ENCODE measurements at places on chromosomes 1 and 21.

DNA sequence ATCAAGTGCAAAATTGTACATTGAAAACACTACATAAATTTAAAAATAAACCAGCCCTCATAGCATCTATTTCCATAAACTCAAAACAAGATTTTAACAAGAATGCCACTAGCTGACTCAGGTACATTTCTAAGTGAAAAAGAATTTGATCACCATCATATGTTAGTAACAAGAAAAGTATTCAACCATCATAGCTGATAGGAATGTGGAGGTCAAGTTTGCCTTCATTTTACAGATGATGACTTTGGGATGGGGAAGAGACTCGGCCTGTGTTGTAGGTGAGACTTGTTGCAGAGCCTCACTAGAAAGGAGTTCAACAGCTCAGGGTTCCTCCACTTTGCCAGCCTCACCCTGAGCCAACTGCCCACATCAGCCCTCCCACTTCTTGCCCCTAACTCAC, 318.8 kb upstream of the FAM78B start:
- no peak for DNase-seq

DNA sequence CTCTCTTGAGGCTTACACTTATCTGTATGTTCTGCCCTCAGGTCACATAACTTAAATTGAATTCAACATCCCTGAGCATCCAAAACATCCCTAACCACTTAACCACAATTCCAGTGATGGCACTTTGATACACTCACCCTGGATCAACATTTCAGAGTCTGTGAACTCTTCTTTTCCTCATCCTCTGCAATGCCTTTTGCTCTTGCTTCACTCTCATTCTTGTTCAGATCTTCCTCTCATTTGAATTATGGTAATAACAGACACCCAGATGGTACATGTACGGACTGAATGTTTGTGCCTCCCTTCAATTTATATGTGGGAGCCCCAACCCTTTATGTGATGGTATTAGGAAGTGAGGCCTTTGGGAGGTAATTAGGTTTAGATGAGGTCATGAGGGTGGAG, 33.4 kb downstream of the PTGER3 start:
- no peak for DNase-seq

- no peak for DNase-seq
Measured at GRCh38 chr1:76418531-76418930, 344.0 kb downstream of the ST6GALNAC3 start.

DNA sequence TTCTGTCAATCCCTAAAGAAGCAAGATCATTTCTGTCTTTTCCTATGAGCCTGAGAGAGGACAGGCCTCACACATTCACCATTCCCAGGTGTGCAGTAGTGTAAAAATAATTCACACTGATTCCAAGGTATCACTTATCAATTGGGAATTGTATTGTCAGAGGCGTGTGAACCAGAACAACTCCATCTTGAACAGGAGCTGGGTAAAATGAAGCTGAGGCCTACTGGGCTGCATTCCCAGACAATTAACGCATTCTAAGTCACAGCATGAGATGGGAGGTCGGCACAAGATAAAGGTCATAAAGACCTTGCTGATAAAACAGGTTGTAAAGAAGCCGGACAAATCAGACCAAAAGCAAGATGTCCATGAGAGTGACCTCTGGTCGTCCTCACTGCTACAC, 239.2 kb downstream of the SMYD3 start:
- no peak for DNase-seq

GRCh38 chr1:162548170-162548569, 13.4 kb upstream of the UAP1 start:
- no peak for DNase-seq

DNA sequence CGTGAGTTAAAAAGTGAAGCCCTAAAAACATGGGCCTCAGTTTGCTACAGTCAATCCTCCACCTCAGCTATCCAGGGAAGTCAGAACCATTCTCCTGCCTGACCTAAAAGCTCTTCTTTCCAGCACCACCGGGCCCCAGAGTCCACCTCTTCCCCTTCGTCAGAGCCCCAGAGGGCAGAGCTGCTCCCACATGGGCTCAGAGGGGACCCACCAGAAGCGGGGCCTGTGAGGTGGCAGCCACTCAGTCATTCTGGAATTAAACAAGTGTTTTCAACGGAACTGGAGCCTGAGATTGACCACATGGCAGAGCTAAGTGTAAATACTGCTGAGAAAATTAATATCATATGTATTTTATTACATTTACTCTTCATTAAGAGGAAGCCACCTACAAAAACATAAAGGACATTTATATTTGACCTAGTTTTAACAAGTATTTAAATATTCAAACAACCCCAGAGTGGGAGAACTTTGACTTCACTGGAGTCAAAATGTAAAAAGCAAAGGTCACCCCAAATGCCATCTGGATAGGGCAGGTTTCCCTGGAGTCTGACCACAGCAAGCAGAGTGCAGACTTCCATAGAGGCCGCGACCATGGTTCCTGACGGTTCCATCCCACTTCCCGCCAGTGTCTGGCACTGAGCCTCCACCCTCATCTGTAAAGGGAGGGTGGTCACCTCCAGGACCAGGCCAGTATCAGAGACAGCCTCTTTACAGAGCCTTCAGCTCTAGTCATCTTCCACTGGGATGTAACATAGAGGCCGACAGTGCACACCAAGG, 1.8 kb downstream of the SUMO3 start:
- no peak for DNase-seq

DNA sequence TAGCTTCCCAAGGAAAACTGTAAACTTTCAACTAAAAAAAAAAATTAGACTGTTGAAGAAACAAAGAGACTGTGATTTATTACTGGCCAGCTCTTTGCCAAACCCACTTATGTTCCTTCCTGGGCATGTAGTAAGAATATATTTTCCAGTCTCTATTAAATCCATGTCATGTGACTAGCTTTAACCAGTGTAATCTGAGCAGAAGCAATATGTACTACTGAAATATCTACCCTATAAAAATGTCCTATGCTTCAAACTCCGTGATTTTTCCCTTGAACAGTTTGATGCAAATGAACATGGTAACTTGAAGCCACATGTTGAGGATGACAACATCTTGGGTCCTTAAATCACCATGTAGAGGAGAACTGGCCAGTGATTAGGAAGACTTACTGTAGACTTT, 144.5 kb downstream of the NTMT2 start:
- no peak for DNase-seq

DNA sequence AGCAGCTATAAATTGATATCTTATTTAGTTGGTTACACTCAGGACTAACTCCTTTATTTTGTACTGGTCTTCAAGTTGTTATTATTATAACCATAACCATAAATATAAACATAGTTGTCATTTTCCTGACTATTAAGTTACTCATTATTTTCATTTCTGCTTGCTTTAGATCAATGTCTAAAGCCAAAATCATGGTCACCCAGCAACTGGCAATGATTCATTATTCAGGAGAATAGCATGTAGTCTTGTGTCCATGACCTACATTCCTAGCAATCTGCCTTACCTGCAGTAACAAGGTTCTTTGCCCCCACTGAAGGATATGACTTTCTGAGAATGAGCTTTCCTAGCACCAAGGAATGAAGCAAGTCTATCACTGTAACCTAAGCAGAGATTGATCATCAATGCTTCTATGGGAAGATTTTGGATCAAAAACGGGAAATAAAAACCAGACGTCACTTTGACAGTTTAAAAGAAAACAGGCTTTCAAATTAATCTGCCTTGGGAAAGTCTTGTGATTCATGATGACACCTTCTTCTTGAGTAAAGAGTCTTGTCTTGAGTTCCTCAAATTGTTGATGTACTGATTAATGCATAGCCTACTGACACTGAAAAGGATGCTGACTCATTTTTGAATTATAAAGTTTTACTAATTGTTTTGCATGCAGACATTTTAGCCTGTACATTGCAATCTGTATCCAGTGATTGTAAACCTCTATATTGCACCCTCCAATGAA, 203.3 kb upstream of the IVNS1ABP start:
- no peak for DNase-seq

- DNase-seq: no peak
Measured at GRCh38 chr1:113854234-113854633, 17.3 kb downstream of the PTPN22 start.

DNA sequence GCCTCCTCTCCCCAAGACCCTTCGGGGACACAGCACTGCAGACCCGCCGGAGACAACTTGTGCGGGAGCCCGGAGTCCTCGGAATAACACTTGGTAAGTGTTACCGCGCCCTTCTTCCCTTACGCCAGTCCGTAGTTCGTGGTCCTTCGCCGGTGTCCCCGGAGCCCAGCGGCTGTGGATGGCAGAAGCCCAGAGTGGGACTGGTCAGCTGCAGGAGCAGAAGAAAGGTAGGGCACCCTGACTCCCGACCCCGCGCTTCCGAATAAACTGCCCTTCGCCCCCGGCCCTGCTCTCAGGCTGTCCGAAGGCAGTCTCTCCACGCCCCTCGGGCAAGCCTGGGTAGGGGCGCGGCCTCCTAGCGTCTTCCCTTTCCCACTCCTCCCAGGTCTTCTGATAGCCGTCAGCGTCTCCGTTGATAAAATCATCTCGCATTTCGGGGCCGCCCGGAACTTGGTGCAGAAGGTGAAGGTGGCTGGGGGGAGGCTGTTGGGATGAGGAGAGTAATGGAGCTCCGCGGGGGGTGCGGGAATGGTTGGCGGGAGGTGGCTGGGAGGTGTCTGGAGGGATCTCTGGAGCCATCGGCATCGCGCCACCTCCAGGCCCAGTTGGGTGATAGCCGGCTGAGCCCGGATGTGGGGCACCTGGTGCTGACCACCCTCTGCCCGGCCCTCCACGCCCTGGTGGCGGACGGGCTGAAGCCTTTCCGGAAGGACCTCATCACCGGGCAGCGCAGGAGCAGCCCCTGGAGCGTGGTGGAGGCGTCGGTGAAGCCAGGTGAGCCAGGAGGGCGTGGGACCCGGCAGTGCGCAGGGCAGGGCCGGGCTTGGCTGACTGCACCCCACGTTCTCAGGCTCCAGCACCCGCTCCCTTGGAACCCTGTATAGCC, 4.3 kb downstream of the RUSC1 start:
- DNase-seq: no peak

DNA sequence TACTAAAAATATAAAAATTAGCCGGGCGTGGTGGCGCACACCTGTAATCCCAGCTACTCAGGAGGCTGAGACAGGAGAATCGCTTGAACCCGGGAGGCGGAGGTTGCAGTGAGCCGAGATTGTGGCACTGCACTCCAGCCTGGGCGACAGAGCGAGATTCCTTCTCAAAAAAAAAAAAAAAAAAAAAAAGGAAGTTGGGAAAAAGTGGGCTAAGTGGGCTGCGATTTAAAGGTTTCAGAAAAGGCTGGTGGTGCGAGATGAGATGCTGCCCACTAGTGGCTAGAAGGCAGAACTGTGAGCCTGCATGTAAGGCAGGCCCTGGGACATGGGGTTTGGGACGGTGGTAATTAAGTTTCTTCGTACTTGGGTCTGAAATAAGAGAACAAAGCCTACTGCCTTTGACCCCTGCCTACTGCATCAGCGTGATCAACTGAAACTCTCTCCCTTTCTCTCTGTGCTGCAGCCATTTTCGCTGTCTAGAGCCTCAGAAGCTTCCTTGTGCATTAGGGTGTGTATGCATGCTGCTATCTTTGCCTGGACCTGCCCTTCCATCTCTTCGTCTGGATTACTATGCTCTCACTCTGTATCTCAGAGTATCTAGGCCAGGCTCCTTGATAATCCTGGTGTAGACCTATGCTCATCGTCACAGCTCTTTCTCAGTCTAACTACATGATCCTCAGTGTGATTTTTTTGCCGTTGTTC, 12.4 kb downstream of the FMOD start:
- DNase-seq: peak; percentile 36

- no peak for DNase-seq
Measured at GRCh38 chr1:230359992-230360668, 66.0 kb downstream of the PGBD5 start.

GRCh38 chr21:35905096-35905962, 155.0 kb downstream of the SETD4 start:
- DNase-seq: no peak

- DNase-seq: peak; percentile 48
Measured at GRCh38 chr1:225851805-225852204, 30.4 kb downstream of the TMEM63A start.

DNA sequence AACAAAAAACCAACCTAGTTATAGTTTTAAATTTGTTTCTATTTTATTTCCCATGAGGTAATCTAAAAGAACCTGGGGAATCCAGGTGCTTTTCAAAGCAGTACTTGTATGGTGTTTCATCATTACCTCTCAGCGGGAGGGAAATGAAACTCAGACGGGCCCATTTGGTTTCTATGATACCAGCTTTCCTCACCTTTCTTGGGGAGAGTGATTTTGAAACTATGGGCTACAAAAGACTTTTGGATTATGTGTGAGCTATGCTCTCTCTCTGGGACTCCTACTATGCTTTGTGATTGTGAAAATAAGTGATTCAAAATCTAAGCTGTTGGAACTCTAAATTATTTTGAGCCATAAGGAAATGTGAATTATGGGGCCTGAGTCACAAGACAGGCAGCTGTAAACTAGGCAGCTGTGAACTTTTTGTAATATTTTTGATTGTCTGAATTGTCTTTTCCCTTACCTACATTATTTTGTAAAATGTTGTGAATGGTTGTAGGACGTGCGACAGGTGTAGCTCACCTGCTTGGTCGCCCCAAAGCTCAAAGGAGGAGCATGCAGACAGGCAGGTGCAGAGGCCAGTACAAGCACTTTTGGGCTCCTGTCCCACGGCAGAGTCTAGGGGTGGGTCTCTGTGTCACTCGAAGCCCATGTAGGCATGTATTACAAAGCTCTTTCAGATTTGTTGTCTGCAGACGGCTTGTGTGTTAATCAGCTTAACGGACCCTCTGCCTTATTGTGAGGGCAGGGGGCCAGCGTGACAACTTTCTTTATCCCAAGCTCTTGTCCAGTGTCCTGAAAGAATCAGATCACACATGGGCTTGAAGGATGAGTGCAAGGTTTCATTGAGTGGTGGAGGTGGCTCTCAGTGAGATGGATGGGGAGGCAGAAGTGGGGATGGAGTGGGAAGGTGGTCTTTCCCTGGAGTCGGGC, 64.8 kb upstream of the BACH1 start:
- DNase-seq: peak; percentile 82

- DNase-seq: no peak
Measured at GRCh38 chr1:44423591-44424537, 18.8 kb downstream of the RNF220 start.

DNA sequence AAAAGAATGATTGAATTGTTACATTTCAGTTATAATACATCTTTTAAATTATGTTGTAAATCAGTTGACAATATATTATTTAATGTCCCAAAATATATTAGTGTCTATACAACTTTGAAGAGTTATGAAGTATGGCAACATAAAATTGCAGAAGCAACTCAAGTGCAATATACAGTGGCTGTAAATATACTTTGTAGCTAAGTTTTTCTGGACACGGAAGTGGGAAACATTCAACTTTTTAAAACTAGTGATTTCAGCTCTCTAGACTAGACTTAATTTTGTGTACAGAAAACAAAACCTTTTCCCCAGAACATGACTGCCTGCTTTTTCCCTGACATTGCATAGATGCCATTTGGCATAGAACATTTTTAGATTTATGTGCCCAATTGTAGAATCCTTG, 29.5 kb upstream of the ABCG1 start:
- no peak for DNase-seq
